HCT116 (cell line): ENCODE measurements at places on chromosomes 7 and 10.

DNA sequence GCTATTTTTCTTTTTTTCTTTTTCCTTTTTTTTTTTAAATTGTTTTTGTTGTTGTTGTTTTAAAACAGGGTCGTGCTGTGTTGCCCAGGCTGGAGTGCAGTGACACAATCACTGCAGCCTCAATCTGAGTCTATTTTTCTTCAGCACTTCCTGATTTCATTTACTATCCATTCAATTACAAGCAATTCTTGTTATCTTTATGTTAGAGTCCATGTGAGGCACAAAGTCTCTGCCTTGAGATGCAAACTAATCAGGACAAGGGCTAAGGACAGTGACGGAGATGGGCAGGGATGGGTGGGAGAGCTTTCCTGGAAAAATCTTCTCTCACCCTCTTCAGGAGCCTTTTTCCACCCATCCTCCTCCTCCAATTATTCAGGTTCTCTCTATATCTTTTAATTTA, 157.3 kb upstream of the AUTS2 start:
- H3K4me1 ChIP-seq = no peaks in the 10 kb centered on the region
- H3K36me3 ChIP-seq = no peaks in the 10 kb centered on the region
- H3K27me3 ChIP-seq = no peaks in the 10 kb centered on the region
- no peak for DNase-seq
- no peak overlapping the region for H3K4me3 ChIP-seq

DNA sequence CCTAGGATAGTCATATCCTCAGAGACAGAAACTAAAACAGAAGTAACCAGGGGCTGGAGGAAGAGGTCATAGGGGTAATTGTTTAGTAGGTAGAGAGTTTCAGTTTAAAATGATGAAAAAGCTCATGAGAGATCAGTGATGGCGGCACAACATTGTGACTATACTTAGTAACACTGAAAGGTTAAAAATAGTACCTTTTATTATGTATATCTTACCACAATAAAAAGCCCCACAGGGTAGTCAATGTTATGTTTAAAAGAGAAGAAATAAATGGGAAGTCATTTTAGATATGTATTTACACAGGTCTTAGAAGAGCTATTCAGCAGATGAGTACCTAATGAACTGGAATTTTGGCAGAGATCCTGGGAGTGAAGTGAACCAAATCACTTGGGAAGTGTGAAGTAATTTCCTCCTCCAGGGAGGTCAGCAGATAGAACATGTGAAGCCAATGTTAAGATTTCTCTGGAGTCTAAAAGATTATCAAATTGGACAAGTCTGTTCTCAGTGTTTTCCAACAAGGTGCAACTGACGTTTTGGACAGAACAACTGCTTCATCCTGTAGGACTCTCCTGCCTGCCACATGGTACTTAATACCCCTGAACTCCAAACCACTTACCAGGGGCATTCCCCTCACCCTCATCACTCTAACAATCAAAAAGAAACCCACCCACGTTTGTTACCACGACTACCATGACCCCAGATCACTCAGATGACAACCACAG, 6.4 kb downstream of the CDCA7L start:
- H3K27ac ChIP-seq = no peak overlapping the region

- no peak overlapping the region; the same call in 1 of the 2 replicates for H3K27ac ChIP-seq
- no peak overlapping the region for H3K4me3 ChIP-seq
- H3K27me3 ChIP-seq = no peaks in the 10 kb centered on the region
- peaks cover 43% of the 10 kb centered on the region for H3K4me1 ChIP-seq
- H3K36me3 ChIP-seq = no peaks in the 10 kb centered on the region
- DNase-seq = no peak
These were observed 9.6 kb downstream of the PRF1 start for GRCh38 chr10:70592746-70593512.

- peaks cover 6% of the 10 kb centered on the region; the same call in 1 of the 2 replicates for H3K4me1 ChIP-seq
- H3K4me3 ChIP-seq = no peak overlapping the region
- DNase-seq = no peak
- no peaks in the 10 kb centered on the region for H3K36me3 ChIP-seq
These were observed 4.4 kb downstream of the NACAD start for GRCh38 chr7:45084336-45084735.

- no peaks in the 10 kb centered on the region for H3K27me3 ChIP-seq
- DNase-seq = no peak
- H3K4me1 ChIP-seq = no peaks in the 10 kb centered on the region
These were observed 24.0 kb upstream of the AMZ1 start for GRCh38 chr7:2663960-2664359.

GRCh38 chr7:147394329-147394728, 1196.2 kb upstream of the C7orf33 start:
- no peaks in the 10 kb centered on the region for H3K36me3 ChIP-seq
- no peaks in the 10 kb centered on the region for H3K4me1 ChIP-seq
- no peak overlapping the region for H3K4me3 ChIP-seq
- no peak for DNase-seq
- no peaks in the 10 kb centered on the region for H3K27me3 ChIP-seq

- peaks cover 6% of the 10 kb centered on the region for H3K27me3 ChIP-seq
- no peak overlapping the region for H3K27ac ChIP-seq
- no peaks in the 10 kb centered on the region; the same call in 1 of the 2 replicates for H3K36me3 ChIP-seq
- no peak for DNase-seq
- H3K4me3 ChIP-seq = no peak overlapping the region
These were observed 184.5 kb upstream of the CXCL12 start for GRCh38 chr10:44569193-44570091.

GRCh38 chr10:21518641-21519396, 6.7 kb downstream of the SKIDA1 start:
- no peaks in the 10 kb centered on the region for H3K27me3 ChIP-seq
- no peaks in the 10 kb centered on the region for H3K36me3 ChIP-seq
- no peak for DNase-seq
- H3K4me1 ChIP-seq = peaks cover 13% of the 10 kb centered on the region; the same call in 1 of the 2 replicates
- H3K27ac ChIP-seq = no peak overlapping the region

GRCh38 chr10:5565205-5565545, 40.4 kb downstream of the CALML3 start:
- H3K27ac ChIP-seq = no peak overlapping the region
- DNase-seq = no peak
- no peak overlapping the region for H3K4me3 ChIP-seq

DNA sequence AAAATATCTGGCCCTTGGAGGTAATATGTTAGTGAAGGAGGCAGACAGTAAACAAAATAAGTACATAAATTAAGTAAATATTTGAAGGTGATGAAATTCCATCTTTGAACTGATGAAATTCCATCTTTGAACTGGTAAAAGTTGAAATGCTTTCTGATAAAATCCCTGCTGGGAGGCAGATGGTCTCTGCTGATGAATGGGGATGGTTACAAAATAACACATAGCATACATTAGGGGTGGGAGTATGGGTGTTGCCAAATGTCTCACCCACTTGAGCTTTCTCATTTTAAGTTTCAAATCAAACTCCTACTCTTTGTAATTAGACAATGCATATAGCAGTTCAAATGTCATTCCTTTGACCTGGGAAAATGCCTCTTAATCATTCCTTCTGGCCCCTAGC, 77.5 kb upstream of the SORCS3 start:
- H3K27ac ChIP-seq = no peak overlapping the region
- H3K4me3 ChIP-seq = no peak overlapping the region
- DNase-seq = no peak
- peaks cover 37% of the 10 kb centered on the region for H3K27me3 ChIP-seq

DNA sequence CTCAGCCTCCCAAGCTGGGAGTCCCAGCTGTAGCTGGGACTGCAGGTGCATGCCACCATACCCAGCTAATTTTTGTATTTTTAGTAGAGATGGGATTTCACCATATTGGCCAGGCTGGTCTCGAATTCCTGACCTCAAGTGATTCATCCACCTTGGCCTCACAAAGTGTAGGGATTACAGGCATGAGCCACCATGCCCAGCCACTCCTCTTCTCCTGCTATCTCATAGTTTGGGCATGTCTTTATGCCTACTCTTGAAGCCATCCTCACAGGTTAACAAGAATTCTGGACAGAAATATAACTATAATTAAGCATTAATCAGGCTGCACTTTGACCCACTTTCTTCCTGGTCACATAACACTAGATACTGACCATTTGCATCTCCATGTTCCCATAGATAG, 28.6 kb upstream of the C10orf67 start:
- DNase-seq = no peak
- H3K4me3 ChIP-seq = no peak overlapping the region
- no peaks in the 10 kb centered on the region for H3K27me3 ChIP-seq
- H3K27ac ChIP-seq = no peak overlapping the region
- no peaks in the 10 kb centered on the region for H3K4me1 ChIP-seq
- no peaks in the 10 kb centered on the region for H3K36me3 ChIP-seq
